Stimulated activated CD8-positive, alpha-beta memory T cell treated with anti-CD3 and anti-CD28 coated beads, Interleukin-4, amount 100 ng/mL, for 24 hours (primary cell): ENCODE measurements at places on chromosomes 5 and 9.
A peak's percentile ranks its signal among the peaks of the same experiment; 100 is the strongest.

DNA sequence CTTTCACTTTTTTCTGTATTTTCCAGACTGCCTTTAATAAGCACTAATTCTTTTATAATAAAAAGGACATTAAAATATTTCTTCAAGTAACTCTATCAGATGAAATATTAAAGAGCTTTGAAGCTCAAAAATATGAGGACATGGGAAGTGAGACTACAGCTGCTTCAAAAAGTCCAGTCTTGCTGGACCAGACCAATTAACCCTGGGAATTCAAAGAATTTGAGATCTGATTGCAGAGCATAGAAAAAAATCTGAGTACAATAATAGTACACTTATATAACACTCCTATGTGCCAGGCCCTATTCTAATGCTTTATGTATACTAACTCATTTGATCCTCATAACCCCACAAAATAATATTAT, 9.8 kb downstream of the TMEM245 start:
- DNase-seq = no peak

DNA sequence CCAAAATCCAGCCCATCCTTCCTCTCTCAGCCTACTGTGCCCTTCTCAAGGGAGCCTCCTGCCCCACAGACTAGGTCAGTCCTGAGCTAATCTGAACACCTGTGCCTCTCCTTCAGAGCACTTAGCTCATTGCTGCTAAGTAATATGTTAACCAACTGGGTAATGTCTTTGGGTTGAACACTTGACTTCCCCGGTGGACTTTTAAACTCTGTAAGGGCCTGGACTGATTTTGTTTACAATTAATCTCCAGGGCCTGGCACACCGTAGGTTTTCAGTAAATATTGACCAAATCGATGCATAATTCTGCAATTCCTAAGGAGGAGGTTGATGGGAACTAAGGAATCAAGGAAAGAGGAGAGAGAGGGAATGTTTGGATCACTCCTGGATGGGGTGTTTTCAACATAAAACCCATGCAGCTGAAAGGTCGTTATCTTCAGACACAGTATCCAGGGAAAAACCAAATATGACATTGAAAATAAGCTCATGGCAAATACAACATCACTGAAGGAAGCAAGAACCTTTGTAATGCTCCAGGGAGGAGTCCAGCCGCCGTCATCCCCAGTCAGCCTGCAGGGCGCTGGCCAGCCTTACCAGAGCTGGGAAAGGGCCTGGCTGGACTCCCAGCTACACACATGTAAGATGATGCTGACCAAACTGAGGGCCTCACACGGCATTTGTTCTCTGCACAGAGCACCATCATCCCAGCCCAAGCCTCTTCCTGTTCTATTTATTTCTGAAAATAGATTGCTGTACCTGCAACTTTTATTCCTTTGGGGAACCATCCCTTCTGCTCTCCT, 166.3 kb downstream of the C5orf15 start:
- DNase-seq = no peak

DNA sequence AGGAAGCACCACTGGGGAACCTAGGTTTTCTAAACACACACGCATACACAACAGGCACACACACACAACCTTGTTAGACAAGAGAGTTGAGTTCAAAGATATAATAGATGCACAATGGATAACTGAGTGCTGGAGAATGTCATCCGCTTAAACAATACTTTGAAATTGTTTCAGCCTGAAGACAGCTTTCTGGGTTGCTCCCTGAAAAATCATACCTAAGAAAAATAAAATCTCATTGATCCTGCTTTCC, 126.1 kb downstream of the TMEM161B start:
- DNase-seq = no peak

GRCh38 chr9:93665128-93665636, 88.8 kb downstream of the PHF2 start:
- DNase-seq = no peak

DNA sequence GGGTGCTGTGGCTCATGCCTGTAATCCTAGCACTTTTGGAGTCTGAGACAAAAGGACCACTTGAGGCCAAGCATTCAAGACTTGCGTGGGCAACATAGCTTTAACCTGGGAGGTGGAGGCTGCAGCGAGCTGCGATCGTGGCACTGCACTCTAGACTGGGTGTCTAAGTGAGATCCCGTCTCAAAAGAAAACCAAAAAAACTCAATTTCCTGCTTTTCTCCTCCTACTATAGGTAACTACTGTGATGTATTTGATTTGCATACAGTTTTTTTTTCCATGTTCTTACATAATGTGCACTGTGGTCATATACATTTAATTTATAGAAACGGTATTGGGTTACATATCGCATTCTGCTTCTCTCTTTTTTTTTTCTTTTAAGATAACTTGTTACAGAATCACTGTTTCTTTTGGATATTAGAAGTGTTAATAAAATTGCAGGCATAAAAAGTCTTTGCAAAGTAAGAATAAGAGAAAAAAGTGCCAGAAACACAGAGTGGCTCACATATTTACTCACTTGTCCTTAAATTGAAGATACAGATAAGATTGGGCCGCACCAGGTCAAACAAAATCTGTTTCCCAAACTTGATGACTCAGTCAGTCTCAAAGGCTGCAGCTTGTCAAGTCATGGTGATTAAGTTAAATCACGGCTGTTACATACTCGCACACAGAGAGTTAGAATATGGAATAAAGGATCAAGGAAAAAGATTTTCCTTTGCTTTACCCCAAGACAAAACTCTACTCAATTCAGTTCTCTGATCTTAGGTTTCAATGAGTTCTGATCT, 2.0 kb upstream of the PTGR1 start:
- no peak for DNase-seq

- DNase-seq = no peak
Measured at GRCh38 chr9:106866243-106866642, 3.3 kb downstream of the ZNF462 start.

DNA sequence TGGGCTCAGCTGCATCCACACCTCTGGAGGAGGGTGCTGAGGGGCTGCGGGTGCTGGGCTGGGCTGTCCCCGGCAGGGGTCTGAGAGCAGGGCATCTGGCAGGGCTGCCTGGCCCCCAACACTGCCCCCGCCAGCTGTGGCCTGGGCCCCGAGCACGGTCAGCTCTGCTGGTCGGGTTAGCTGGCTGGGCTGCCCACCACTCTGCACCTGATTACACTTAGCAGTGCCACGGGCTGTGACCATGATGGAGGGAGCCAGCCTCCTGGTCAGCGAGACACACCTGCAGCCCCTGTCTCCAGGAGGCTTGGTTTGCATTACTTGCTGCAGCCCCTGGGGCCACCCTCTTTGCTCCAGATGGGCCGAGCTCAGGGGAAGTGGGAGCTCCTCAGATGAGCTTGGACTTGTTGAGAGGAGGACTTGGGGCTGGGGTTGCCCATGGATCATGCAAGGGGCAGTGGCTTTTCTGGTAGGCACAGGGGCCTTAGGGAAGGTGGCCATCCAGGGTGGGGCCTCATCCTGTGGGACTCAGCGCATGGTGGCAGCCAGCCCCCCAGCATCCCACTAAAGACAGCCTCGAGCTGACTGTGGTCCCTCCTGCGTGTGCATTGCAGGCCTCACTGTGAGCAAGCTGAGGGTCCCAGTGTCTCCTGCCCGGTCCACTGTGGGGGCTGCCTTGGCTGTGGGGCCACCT, 132.0 kb upstream of the FAM120A start:
- no peak for DNase-seq

- DNase-seq = peak; percentile 24
Measured at GRCh38 chr5:131795879-131796792, 681 bp downstream of the FNIP1 start.

DNA sequence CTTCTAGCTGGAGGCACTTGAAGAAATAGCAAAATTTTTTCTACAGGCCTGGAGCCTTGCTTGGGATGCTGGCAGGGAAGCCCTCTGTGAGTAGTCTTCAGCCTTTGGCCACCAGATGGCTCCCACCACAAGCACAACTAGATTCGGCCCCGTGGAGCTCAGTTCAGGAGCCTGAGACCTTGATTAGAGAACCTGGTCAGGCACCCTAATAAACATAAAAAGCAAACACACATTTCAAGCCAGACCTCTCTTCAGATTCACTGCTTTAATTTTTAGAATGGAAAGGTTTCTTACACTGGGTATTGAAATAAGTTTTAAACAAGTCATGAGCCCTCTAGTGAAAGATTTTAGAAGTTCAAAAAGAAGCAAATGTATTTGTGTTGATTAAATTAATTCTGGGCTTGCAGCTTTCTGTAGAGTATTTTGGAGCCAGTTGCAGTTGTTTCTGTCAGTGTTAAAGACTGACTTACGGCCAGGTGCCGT, 41.4 kb downstream of the GLRX start:
- peak; percentile 36 for DNase-seq

GRCh38 chr5:125326150-125326510, 579.7 kb upstream of the ZNF608 start:
- DNase-seq = no peak

DNA sequence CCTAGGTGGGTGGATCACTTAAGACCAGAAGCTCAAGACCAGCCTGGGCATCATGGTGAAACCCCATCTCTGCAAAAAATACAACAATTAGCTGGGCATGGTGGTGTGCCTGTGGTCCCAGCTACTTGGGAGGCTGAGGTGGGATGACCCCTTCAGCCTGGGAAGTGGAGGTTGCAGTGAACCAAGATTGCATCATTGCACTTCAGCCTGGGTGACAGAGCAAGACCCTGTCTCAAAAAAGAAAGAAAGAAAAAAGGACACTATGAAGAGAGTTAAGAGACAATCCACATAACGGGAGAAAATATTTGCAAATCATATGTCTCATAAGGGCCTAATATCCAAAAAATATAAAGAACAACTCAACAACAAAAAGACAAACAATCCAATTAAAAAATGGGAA, 57.9 kb downstream of the NDST1 start:
- DNase-seq = no peak

- DNase-seq = no peak
Measured at GRCh38 chr9:134253606-134254205, 72.5 kb upstream of the RXRA start.

- no peak for DNase-seq
Measured at GRCh38 chr5:76579166-76579937, 43.9 kb downstream of the F2RL2 start.

- no peak for DNase-seq
Measured at GRCh38 chr9:93684161-93684765, 107.9 kb downstream of the PHF2 start.

GRCh38 chr9:121474231-121474947, 25.3 kb downstream of the GGTA1 start:
- no peak for DNase-seq

- peak; percentile 66 for DNase-seq
Measured at GRCh38 chr5:112995764-112996618, 19.4 kb downstream of the DCP2 start.

- DNase-seq = no peak
Measured at GRCh38 chr5:74636552-74636951, 4.0 kb downstream of the ENC1 start.

- DNase-seq = no peak
Measured at GRCh38 chr9:137453643-137454081, 5.5 kb downstream of the NSMF start.

DNA sequence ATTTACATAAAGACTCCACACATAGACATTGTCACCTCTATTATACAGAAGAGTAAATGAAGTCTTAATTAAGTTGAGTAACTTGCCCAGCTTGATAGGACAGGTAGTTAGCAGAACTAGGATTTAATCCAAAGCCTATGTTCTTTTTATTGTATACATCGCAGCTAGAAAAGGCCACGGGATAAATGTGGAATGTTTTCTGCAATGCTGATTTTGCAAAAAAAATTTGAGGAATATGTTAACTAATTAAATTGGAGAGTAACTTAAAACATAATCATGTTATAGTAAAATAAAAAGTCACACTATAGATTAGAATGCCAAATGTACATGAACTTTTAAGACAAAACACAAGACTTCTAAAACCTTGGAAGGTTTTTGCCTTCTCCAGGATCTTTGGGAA, 41.1 kb downstream of the POLK start:
- no peak for DNase-seq

DNA sequence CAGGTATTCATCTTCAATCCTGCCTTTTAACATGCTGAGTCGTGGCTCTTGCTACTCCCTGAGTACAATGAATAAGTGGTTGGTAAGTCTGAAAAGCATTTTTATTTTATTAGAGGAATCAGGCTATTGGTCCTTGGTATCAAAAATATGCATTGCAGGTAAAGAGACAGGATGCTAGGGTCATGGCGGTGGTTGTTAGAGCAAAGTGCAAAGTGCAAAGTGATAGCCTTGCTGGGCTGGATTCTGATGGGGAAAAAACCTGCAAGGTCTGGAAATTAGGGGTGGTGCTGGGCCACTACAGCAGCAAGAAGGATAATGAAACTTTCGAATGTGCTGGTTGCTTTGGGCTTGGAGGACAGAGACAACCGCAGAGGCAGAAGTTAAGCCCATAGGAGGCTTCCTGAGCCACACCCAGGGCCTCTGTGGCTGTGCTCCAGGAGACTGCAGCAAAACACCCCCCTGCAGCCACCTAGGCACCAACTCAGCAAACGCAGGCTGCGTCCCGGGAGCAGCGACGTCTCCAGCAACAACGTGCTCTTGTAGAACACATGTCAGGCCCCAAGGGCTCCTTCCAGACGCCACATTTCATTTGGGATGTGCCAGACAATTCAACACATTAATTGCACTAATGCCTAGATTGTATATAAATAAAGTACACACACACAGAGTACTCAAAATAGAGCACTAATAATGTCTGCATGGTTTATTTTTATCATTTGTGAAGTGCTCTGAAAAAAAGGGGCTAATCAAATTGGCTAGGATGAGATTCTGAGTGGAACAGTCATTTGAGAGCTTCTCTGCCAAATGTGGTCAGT, 149.8 kb upstream of the RAPGEF1 start:
- DNase-seq = no peak

DNA sequence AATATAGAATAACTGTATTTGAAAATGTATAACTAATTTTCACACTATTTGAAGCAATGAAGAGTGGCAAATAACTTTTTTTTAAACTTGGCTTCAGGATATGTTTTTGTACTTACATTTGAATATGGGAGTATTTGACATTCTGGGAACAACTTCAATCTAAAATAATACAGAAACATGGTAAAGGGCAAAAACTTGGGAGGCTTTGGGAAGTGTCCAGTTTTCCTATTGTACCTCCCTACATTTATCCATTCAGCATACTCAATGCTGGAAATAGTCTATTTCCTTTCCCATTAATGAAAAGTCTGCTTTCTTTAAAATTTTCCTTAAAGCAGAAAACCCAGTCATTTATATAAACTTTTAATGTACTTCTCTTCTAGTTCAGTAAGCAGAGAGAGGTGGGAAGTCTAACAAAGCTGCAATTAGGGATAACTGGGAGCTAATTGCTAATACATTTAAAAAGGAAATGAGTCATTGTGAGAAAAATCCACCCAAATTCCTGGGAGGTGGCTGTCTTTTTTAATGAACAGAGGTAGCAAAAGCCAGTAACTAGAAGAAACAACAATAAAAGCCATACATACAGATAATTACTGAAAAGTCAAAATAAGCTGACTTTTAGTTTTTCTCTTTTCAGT, 128.8 kb downstream of the FBN2 start:
- DNase-seq = no peak
